ENCODE measurements at places on chromosomes 12 and 14. TPM values are rescaled to one million over a fixed set of nuclear protein-coding genes. Genes with fewer than 3 reads are reported as not detected.

KHNYN gene
- polyA plus RNA-seq = 12.4 TPM

GRIN2B gene
- not detected for polyA plus RNA-seq

NXPH4 gene
- polyA plus RNA-seq = not detected

SLC7A7 gene
- 262 TPM for polyA plus RNA-seq

MYH7 gene
- polyA plus RNA-seq = not detected

ABHD12B gene
- 0.54 TPM for polyA plus RNA-seq

KRT5 gene
- not detected for polyA plus RNA-seq

HOXC10 gene
- polyA plus RNA-seq = not detected

NINJ2 gene
- 73.7 TPM for polyA plus RNA-seq

GDF3 gene
- not detected for polyA plus RNA-seq

UBE3B gene
- 25.9 TPM for polyA plus RNA-seq

DNAH10 gene
- not detected for polyA plus RNA-seq

FLRT2 gene
- not detected for polyA plus RNA-seq

ATP5MC2 gene
- 522 TPM for polyA plus RNA-seq

FOXN4 gene
- polyA plus RNA-seq = not detected

GATC gene
- polyA plus RNA-seq = 13.8 TPM

C12orf56 gene
- polyA plus RNA-seq = not detected

CELA1 gene
- not detected for polyA plus RNA-seq

LYZ gene
- 10,434 TPM for polyA plus RNA-seq

PLD4 gene
- 12.2 TPM for polyA plus RNA-seq

APOF gene
- not detected for polyA plus RNA-seq

NKX2-1 gene
- polyA plus RNA-seq = not detected

RTL1 gene
- polyA plus RNA-seq = not detected

CD69 gene
- polyA plus RNA-seq = 5.8 TPM

BAG5 gene
- polyA plus RNA-seq = 30.1 TPM

MOAP1 gene
- 22.6 TPM for polyA plus RNA-seq

B4GALNT1 gene
- not detected for polyA plus RNA-seq

C12orf43 gene
- 9.6 TPM for polyA plus RNA-seq

SIX6 gene
- not detected for polyA plus RNA-seq

MYL2 gene
- not detected for polyA plus RNA-seq

LTB4R gene
- polyA plus RNA-seq = 121 TPM

IAPP gene
- not detected for polyA plus RNA-seq

RIPK3 gene
- 11.7 TPM for polyA plus RNA-seq

RPS6KL1 gene
- polyA plus RNA-seq = 0.13 TPM

MAP1LC3B2 gene
- polyA plus RNA-seq = 6.4 TPM

SIVA1 gene
- polyA plus RNA-seq = 102 TPM

SERPINA5 gene
- polyA plus RNA-seq = not detected
